ENCODE measurements at places on chromosomes 2 and 18. TPM values are rescaled to one million over a fixed set of nuclear protein-coding genes. Genes with fewer than 3 reads are reported as not detected.

The TPO gene
- not detected for total RNA-seq

The VWA3B gene
- total RNA-seq, result 0.09 TPM

The HNRNPLL gene
- total RNA-seq, result 35.7 TPM

The PLA2R1 gene
- total RNA-seq, result 10.0 TPM

Data from smooth muscle cell of bladder (primary cell).